ENCODE measurements at places on chromosomes 6 and 20.

- DNase-seq = no peak
These were observed 48.6 kb upstream of the PTPRT start for GRCh38 chr20:43238266-43238665.

GRCh38 chr6:10552270-10552810, 31.2 kb downstream of the GCNT2 start:
- DNase-seq = no peak

DNA sequence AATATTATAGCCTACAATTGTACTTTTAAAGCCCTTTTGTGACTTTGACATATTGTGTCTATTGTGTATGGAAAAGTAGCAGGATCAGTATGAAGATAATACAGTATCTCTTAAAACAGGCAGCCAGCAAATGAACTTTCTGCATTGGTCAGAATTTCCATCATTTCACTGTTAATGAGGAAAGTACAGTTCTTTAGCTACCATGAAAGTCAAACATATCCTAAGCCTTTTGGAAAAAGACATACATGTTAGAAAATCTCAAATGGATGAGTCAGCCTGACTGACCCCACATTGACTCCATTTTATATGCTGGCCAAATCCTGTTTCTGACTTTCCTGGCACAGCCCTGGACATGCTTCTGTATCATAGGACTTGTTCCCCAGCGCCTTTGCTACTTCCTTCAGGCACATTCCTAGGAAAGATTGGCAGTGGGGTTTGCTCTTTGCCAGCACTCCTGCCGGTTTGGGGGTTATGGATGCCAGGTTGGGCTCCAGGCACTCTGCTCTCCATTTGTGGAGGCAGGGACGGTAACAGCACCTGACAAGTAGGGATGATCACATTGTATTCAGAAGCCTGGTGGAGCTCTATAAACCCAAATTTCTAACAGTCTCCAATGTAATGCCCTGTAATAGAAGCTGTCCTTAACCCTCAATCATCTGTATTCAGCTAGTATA, 43.7 kb downstream of the TOP1 start:
- no peak for DNase-seq

DNA sequence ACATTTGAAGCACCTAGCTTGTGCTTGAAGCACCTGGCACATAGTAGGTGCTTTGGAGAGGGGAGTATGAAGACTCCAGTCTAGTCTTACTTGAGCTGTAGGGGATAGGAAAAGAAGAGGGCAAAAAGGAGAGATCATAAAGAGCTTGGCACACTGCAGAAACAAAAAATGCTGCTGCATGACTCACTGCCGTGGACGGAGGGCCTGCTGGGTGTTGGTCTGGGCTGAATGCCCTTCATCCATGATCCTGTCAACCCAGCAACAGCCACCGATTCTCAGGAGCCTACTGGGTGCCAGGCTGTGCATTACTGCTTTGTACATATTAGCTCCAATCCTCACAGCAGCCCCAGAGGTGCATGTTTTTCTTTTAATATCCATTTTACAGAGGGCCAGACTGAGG, 6.0 kb downstream of the PDYN start:
- no peak for DNase-seq

DNA sequence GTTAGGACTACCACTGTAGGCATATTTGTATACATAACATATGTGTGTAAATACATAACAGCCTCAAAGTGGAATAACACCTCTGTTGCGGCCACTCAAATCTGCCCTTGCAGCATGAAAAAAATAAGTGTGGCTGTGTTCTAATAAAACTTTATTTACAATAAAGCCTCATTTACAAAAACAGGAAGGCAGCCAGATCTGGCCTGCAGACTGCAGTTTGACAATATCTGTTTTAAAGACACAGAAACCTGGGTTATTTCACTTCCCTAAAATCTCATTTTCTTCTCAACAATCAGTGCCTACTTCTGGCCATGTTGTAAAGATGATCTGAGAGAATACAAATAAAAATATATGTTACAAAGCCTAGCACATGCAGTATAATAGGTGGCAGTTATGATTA, 53.9 kb upstream of the SCML4 start:
- no peak for DNase-seq

GRCh38 chr20:49951151-49951550, 15.0 kb downstream of the RNF114 start:
- no peak for DNase-seq

- DNase-seq = no peak
These were observed 135.7 kb downstream of the ALDH8A1 start for GRCh38 chr6:134814076-134814695.

- DNase-seq = peak; percentile 83
These were observed 37.4 kb downstream of the COX4I2 start for GRCh38 chr20:31674895-31675827.

GRCh38 chr6:3835055-3835731, 14.0 kb upstream of the FAM50B start:
- no peak for DNase-seq

DNA sequence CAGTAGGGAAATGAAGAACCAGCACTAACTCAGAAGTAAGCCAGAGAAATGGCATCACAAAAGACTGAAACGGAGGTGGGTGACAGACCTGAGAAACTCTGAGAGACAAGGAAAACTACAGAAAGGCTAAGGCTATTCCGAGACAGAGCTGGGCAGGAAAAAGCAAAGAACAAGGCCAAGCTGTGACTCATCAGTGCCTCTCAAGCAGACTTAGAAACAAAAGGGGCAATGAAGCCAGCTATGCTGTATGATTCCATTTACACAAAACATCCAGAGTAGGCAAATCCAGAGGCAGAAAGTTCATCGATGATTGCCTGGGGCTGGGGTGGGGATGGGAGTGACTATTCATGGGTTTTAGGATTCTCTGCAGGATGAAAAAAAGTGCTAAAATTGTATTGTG, 50.0 kb downstream of the SLC23A2 start:
- DNase-seq = no peak

- no peak for DNase-seq
These were observed 57.2 kb upstream of the CNR1 start for GRCh38 chr6:88223298-88223697.

GRCh38 chr6:47420394-47421371, 56.9 kb upstream of the CD2AP start:
- DNase-seq = no peak

DNA sequence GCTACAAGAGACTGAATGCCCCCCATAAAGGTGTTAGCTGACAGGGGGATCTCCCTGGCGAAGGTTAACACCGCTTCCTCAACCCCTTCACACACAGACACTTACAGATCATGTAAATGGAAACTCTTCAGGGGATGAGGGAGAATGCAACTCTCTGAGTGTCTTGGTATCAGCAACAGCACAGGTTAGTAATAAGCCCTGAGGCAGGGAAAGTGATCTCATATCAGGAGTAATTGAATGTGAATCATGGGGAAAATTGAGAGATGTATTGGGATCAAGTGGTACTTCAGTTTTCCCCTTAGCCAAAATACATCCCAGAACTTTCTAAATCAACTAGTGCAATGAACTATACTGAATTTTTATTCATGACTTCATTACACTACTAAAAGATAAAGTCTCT, 23.8 kb downstream of the OR2J3 start:
- no peak for DNase-seq

DNA sequence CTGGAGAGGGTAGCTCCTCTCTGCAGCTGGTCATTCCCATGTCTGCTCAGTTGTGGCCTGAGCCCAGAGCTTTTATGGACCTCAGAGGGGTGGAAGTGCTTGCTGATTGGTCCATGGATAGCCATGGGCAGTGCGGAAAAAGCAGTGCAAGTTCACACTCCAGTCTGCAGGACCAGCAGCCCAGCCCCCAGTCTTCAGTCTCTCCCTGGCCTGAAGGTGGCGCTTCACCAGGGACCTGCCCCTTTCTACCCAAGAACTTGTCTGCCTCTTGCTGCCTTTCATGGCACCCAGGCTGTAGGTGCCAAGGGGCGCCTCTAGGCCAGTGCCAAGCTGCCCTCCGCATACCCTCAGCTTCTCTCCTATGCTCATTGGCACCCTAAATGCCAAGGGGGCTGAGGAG, 91.0 kb downstream of the TBXT start:
- DNase-seq = no peak

- DNase-seq = peak; percentile 31
These were observed 7.9 kb upstream of the OSER1 start for GRCh38 chr20:44218446-44218845.

DNA sequence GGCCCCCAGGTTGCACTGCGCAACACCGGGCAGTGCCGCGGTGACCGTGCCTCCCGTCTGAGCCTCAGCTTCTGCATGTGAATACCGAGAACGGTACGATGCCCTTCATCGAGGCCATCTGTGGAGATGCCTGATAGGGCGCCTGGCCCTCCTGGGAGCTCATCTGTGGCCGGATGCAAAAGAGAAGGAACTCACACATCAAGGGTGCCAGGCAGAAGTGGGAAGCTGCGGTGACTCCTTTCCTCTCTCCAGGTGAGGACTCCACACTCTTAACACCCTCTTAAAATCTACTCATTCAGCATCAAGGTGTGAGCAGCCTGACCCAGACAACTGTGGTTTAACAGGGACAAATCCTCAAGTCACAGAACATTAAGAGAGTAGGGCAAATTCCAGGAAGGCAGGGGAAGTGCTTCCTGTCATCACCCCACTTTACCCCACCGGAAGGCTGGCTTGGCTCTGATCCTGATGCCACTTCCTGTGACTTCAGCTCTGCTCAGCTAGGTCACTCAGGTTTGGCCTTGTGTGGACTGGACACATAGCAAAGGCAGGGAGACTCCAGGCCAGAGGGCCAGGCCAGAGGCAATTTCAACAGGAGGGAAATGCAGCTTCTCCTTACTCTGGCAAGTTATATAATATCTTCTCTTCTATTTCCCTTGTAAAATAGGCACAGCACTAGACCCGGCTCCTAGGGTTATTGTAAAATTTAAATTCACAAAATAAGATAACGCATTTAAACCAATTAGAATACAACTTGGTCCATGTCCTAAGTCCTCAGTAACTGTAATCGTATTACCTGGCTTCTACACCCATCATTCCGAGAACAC, 69.4 kb downstream of the CPNE5 start:
- peak; percentile 33 for DNase-seq

DNA sequence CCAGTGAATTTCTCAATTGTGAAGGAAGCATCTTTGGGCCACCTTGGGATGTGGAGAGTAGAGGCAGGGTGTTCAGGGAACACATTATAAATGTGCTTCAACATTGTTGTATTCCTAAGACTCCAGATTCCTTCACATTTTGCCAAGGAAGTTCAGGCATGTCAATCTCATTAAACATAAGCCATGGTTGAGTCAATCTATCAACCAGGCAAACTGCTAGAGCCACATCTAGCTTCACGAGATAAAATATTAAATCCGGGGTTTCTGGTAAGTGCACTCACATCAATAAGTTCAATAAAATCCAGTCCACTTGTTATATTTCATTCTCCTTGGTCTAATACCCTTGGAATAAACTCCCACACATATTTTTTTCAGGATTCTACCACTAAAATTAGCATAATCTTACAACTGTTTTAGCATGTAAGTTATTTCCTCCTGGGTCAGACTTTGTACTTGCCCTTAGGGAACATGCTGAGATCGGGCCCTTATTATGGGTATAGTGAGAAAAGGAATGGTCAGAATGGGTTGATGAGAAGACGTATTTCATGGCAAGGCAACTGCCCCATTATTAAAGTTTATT, 93.6 kb downstream of the ADTRP start:
- no peak for DNase-seq

DNA sequence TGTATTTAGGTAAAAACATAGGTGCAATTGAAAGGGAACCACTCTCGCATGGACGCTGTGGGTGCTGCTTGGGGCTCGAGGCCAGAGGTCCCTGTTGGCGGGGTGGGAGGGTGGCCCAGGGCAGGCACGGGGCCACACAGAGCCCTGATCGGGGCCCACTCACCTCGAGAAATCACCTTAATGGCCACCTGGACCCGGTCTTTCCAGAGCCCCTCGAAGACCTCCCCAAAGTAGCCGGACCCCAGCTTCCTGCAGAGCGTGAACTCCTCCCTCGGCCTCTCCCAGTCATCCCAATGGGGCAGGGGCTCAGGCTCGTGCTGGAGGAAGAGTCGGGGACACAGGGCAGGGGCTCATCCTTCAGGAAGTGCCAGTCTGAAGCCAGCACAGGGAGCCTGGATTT, 3.8 kb downstream of the PTK6 start:
- no peak for DNase-seq

Data from CD4-positive, alpha-beta T cell treated with Interleukin-15 for 1 hour (primary cell).